ENCODE measurements at places on chromosomes 11 and 22.

DNA sequence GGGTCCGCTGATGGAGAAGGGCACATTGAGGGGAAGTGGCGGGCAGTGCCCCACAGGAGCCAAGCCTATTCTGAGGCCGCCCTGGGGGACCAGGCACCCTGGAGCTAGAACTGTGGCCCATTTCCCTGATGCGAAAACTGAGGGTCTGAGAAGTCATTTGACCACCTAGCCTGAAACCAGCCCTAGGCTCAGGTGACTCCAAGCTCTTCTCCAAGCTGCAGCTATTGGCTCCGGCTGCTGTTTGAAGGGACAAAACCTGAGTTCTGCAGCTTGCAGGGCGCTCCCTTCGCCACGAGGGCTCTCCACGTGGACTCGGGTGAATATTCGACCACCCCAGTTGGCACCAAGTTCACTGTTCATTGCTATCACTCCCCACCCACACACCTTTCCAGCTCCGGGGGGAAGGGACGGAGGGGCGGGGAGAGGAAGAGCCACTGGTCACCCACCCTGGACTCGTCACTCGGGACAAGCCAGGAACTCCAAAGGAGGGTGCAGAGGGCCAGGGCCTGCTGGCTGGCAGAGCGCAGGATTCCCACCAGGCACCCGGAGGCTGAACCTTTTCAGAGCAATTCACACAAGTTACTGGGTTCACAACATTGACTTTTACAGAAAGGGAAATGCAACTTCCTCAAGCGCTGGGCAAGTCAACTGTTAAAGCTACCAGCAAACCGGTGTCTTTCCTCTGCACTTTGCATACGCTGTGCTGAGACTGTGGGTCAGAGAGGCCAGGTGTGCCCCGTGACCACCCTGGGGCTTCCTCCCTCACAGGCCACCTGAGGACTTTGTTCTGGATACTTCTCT is 1.1 kb upstream of the RAC2 start:
- no peak for DNase-seq

DNA sequence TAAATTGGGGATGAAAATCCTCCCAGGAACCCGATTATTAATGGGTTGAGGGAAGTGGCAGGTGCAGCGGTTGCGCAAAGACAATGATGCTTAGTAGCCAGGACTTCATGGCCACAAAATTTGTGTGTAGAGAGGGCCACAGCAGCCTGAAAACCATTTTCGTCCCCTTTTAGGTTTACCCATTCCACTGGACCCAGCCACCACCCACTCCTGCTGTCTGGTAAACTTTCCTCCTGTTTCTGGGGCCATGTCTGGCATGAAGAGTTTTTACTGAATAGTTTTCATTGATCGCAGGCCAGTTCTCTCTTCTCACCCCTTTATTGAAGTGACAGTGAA is 69.5 kb upstream of the SYT13 start:
- DNase-seq = no peak

DNA sequence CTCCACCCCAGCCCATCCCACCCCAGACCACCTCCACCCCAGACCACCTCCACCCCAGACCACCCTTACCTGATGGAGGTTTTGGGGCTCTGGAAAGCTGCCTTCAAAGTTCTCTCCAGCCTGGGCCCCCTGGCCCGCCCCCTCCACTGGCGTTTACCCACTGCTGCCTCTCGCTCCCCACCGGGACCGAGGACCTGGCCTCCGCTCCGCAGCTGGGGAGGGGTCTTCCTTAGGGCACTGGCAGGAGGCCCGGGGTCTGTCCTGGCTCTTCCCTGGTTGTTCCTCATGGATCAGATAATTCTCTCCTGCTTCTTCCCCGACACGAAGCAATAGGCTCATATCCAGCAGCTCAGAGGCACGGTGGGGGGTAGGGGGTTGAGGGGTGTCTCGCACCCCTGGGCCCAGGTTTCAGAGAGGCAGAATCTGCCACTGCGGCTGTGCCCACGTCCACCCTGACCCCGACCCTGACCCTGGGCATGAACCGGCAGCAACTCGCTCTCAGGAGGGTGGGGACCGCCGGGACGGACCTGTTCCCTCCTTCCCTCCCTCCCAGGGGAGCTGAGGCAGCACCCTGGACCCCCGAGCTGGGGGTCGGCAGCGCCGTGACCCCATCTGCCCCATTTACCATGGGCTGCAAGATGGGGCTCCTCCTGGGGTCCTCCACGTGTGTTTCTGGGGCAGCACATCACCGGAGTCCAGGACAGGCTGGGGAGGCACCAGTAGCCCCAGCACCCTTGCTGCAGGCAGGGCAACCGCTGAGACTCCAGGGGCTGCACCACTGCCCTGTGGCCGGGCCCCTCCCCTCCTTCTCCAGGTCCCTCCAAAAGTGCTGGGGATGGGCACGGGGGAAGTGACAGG is 12.9 kb downstream of the KRTAP5-5 start:
- no peak for DNase-seq

- no peak for DNase-seq
Observed at GRCh38 chr11:125247431-125247830, 82.9 kb downstream of the PKNOX2 start.

DNA sequence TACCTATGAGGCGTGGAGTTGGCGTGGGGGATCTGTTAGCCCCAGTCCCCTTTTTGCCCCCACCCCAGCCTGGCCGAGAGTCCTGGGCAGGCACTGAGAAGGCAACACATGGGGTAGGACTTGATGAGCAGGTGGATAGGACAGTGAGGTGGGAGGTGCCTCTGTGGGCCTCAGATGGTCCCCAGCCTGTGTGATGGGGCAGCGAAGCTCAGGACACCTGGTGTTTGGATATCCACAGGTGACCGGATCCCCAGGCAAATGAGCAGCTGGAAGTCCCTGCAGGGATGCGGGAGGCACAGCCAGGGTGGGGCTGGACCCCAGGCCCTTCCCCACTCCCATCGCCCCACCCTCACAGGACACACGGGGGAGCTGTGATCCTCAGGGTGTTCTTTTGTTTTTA is 9.7 kb downstream of the FBLN1 start:
- DNase-seq = no peak

DNA sequence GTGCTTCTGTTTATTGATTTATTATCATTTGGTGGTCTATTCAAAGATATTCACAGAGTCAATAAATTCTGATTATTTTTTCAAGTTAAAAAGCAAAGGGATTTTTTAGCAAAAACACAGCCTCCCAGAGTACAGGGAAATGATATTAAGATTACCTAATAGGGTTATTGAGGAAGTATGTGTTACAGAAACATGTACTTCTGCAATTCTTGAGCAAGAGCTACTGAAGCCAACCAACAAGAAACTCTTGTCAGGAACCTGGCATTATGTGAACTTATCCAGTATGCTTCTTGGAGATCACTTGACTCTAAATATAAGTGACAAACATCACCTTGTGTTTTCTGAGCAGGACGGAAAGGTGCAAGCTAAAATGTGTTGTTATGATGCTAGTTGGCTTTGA is 42.0 kb upstream of the CARD18 start:
- no peak for DNase-seq

- no peak for DNase-seq
Observed at GRCh38 chr22:46147471-46148267, 2.7 kb upstream of the PPARA start.

GRCh38 chr11:50075856-50076255 is 43.2 kb downstream of the OR4C45 start:
- DNase-seq = no peak

Data from A172 (cell line).